ENCODE measurements at places on chromosomes 2 and 18.

- DNase-seq: no peak
Measured at GRCh38 chr2:240229603-240230235, 89.3 kb upstream of the OTOS start.

GRCh38 chr2:127641846-127642507, 4.0 kb upstream of the GPR17 start:
- DNase-seq: peak; percentile 36

GRCh38 chr18:59059140-59059539, 80.5 kb upstream of the SEC11C start:
- DNase-seq: no peak

GRCh38 chr2:63712748-63713147, 124.0 kb downstream of the MDH1 start:
- DNase-seq: no peak

DNA sequence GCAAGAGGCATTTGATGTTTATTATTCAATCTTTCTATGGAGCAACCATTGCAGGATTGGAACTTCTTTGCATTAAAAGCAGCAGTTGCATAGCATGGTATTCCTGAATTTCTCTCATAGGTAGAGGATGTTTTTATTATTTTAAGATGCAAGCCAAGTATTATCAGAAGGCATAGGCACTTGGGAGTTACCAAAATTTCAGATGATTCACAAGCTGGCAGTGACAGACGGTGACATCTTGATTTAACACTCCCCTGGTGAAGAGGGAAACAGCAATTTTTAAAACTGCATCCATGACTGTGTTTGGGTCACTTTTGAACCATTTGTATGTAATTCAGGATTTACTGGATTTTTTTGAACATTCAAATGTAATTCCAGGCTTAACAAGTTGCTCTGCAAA, 654.3 kb downstream of the SLC4A3 start:
- DNase-seq: no peak

GRCh38 chr2:65081232-65081685, 25.0 kb downstream of the CEP68 start:
- no peak for DNase-seq

GRCh38 chr18:46903406-46903805, 13.9 kb downstream of the PIAS2 start:
- no peak for DNase-seq

- no peak for DNase-seq
Measured at GRCh38 chr18:67432806-67433205, 83.7 kb downstream of the DSEL start.

DNA sequence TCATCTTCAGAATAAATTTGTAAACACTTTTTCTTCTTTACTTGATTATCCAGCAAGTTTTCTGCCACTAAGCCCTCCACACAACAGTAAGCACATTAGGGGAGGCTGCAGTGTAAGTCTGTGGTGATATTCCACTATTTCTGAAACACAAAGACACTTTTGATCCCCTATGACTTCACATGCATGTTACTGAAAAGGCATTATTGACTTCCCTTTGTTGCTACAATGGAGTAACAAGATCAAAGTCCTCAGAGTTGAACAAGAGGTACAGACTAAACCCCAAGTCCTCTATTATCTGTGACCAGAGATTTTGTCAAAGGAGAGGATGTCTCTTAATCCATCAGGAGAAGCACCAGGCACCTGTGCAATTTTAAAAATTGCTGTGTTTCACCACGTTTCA, 157.9 kb downstream of the CD226 start:
- DNase-seq: no peak

DNA sequence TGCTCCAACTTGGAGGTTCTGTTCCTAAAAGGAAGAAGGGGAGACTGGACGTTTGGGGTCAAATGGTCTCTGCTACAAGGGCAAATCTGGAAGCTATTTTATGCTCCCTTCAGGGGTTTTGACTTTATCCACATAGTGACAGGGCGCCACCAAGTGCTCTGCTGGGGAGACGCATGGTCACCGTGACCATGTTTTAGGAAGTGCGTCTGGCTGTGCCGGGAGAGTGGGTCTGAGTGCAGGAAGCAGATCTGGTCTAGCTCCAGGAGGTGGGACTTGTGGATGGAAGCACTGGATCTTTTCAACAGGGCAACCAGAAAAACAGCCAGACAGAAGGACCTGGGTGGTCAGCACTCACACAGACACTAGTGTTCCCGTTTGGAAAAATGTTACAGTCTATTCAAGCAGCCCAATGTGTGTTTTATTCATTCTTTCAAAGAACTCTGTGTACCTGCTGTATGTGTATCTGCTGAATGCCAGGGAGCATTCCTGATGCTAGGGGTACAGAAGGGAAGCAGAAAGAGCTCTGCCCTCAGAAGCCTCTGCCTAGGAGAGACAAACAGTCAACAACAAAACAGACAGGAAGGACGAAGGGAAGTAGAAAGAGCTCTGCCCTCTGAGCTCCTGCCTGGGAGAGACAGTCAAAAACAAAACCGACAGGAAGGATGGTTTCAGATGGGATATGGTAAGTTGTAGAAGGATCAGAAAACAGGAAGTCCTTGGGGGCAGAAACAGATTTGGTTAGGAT, 14.3 kb downstream of the IMPA2 start:
- peak; percentile 46 for DNase-seq

GRCh38 chr2:236665101-236665500, 95.5 kb downstream of the ACKR3 start:
- DNase-seq: no peak

All from activated CD4-positive, alpha-beta T cell treated with anti-CD3 and anti-CD28 coated beads, Interleukin-2, amount 50 U/mL, for 24 hours (primary cell).